ENCODE measurements at places on chromosomes 5 and 9.

DNA sequence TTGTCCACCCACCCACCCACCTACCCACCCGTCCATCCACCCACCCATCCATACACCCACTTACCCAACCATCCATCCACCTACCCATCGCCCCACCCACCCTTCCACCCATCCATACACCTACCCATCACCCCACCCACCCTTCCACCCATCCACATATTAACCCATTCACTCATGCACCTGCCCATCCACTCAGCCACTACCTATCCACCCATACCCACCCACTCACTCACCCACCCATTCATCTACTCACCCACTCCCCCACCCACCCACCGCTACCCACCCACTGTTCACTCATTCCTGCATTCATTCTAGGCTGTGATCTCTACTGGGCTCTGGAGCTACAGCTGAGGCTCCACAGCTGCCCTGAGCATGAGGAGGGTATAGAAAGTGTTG lies 117.5 kb upstream of the LMX1B start:
- DNase-seq, result no peak

- DNase-seq, result no peak
Measured at GRCh38 chr5:38257308-38258041, 884 bp upstream of the EGFLAM start.

DNA sequence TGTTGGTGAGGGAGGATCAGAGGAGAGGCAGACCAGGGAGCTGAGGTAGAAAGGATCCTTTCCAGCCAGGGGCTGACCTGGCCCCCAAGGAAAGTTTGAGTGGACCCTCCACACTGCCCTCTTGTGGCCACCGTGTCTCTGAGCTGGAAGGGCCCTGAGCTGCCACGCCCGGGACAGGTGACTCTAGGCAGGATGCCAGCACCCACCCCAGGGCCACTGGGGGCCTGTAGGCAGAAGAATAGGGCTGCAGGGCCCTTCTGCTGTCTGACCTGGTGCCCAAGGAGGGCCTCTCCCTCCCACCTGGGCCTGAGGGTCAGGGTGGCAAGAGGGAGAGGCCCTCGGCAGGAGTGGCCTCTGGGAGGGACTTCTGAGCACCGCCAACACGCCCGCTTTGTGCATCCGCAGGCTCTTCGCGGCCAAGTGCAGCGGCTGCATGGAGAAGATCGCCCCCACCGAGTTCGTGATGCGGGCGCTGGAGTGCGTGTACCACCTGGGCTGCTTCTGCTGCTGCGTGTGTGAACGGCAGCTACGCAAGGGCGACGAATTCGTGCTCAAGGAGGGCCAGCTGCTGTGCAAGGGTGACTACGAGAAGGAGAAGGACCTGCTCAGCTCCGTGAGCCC lies 76.8 kb downstream of the LMX1B start:
- DNase-seq, result peak; percentile 79

DNA sequence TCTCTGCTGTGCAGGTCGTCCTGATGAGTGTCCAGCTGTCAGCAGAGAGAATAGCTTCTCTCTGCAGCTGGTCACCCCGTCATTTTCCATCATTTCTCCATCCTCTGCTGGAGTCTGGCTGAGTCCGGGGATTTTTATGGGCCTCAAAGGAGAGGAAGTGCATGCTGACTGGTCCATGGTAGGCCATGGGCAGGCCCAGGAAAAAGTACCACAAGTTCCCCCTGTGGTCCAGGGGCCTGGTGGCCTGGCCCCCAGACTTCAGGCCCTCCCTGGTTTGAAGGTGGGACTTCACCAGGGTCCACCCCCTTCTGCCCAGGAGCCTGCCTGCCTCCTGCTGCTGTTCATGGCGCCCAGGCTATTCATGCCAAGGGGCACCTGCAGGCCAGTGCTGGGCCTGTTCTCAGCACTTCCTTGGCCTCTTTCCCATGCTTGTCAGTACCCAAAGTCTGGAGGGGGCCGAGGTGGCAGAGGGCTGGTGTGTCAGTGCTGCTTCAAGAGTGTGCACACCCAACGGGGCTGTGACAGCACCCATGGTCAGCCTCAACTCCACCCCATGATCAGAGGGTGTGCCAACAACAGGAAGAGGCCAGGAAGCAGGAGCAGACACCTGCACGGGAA lies 7.3 kb upstream of the MTMR12 start:
- DNase-seq, result no peak

- peak; percentile 78 for DNase-seq
Measured at GRCh38 chr9:124126648-124127646, 115.4 kb downstream of the LHX2 start.

DNA sequence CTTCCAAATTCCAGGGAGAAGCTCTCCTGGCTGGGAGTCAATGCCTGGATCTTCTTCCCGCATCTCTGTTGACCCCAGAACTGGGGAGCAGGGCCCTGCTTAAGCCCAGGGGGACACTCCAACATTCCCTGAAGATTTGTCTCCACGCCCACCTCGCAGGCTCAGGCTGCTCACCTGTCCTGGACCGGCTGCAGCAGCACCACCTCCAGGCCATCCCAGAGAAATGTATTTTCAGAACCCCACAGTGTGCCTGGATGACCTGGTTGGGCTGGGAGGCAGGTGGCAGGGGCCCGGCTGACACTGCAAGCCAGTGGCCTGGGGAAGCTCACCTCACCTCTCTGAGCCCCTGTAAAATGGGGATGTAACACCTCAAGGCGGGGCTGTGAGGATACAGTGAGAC lies 27.1 kb upstream of the ZBTB43 start:
- DNase-seq, result no peak

Measured in body of pancreas (tissue), 4 donors.